Neural progenitor cell (in vitro differentiated cells): ENCODE measurements at places on chromosomes 3 and 15. TPM values are rescaled to one million over a fixed set of nuclear protein-coding genes. Genes with fewer than 3 reads are reported as not detected.

DNA sequence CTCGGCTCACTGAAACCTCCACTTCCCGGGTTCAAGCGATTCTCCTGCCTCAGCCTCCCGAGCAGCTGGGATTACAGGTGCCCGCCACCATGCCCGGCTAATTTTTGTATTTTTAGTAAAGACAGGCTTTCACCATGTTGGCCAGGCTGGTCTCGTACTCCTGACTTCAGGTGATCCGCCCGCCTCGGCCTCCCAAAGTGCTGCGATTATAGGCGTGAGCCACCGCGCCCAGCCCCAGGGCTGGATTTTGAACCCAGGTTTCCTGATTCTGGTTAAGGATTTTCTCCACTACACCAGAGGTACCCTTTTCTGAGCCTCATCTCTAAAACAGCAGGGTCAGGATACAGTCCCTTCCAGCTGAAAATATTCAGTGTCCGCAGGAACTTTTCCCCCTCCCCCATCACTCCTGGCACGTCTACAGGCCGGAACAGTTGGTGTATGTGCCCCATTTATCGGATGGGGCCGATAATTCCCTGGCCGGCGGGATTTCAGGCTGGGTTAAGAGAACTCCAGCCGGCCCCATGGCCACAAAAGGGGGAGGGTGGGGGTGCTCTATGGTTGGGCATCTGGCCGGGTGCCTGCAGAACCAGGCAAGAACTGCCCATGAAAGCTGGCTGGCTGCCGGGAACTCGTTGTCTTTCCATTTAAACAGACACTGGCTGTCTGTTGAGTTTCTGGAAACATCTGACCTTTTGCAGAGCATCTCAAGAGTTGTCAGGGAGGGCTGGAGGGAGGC is 26.8 kb upstream of the SEMA4B start:
- no peak for DNase-seq

- DNase-seq: no peak
These were observed 703.1 kb upstream of the CFAP20DC start for GRCh38 chr3:59752925-59753324.

- no peak for DNase-seq
These were observed 291.3 kb downstream of the OXSM start for GRCh38 chr3:26081166-26081565.

GRCh38 chr15:78956937-78957336 is 12.1 kb upstream of the CTSH start:
- no peak for DNase-seq

DNA sequence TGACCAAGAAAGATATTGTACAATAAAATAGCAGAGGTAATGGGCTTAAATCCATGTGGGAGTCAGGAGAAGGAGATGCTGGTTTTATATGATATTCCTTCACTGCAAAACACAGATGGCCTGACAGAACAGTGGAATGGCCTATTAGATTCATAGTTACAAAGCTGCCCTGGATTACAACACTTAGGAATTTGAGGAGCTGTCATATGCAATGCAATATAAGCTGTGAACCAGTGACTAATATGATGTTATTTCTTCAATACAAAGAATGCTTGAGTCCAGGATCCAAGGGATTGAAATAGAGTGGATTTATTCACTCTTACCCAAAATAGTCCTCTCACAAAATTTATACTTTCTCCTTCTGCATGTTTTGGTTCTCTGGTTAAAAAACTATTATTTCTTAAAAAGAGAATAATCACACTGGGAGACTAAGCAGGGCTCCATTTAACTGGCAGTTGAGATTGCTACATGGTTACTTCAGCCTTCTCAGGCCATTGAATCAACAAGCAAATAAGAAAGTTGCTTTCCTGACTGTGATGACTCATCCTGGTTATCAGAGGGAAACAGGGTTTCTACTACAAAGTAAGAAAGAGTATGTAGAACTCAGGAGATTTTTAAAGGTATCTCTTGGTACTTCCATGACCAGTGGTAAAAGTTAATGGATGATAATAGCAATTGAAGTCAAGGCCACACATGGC is 79.8 kb upstream of the ZPLD1 start:
- DNase-seq: no peak

DNA sequence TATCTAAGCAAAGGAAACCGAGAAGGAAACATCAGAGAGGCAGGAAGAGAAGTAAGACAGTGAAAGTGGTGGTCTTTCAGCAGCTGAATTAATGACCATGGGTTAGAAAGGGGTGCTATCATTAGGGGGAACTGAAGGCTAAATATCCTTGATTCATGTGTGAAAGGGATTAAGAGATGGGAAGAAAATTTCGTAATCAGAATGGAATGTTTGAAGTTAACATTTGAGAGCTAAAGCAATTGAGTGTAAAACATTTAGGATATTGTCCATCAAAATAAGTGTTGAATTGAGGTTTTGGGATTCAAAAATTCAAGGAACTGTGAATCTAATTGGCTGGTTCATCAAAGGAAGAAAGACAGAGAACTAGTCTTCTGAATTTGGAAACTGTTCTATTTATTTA is 4.1 kb upstream of the ECT2 start:
- no peak for DNase-seq

DNA sequence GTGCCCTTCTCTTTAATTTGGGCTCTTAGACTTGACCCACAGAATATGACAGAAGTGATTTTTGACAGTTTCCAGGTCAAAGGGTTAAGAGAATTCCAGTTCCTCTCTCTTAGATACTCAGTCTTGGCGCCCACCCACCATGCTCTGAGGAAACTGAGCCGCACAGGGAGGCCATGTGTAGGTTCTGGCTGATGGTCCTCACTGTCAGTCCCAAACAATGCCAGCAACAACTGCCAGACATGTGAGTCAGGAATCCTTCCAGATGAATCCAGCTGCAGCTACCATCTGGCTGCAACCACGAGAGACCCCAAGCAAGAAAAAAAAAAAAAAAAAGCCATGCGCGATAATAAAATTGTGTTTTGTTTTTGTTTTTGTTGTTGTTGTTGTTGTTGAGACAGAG is 326.6 kb downstream of the MAGI1 start:
- no peak for DNase-seq

GRCh38 chr3:71225002-71225684 is 358.4 kb downstream of the FOXP1 start:
- no peak for DNase-seq

DNA sequence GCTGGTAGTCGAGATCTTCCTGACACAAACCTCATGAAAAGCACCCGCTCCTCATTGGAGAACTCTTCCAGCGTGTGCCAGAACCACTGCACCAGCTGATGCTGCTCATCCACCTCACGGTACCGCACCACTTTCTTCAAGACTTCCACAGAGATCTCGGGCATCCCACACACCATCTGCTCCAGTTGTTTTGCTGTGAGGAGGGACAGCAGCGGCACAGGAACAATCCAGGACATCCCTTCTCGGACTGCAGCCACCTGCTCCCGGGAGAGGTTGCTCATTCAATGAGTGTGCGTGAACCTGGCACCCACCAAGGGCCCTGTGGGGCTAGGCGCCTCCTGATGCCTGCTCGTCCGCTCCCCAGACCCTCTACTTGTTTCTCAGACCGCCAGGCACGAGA is 15.1 kb downstream of the FBXL22 start:
- DNase-seq: no peak

- no peak for DNase-seq
These were observed 99.1 kb upstream of the ARHGEF3 start for GRCh38 chr3:56900801-56901200.

- DNase-seq: peak; percentile 93
These were observed 77.8 kb upstream of the HES1 start for GRCh38 chr3:194058189-194058571.

DNA sequence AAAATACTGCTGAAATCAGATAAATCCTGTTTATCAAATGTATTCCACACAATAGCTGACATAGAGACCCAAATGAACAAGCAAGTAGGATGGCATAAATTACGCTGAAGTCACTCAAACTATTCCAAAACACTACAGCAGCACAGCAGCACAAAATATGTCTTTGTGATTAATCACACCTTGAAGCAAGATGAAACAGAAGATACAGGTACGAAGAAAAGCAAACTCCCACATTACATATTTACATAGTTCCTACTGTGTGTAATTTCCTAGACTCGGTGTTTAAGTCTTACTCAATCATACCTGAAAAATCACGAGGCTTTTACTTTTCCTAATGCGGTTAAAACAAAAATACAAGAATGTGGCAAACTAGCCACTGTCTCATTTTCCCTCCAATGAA is 38.3 kb downstream of the CHSY1 start:
- no peak for DNase-seq

DNA sequence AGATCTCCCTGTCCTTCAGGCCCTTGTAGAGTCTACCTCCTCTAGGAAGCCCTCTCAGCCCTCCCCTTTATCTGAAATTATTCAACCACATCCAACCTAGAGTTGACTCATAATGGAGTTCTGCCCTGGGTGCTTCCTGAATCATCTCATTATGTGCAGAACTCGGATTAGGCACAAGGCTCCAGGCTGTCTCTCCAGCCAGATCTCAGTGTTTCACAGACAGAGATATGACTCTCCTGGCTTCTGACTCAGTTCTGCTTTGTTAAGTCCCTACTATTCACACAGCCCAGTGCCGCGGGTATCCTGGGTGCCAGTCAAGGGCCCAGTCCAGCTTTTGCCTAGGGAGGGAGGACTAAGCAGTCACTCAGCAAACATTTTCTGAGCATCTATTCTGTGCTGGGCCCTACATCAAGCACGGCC is 9.3 kb downstream of the STRA6 start:
- DNase-seq: no peak

GRCh38 chr3:48820612-48821324 is 26.9 kb downstream of the PRKAR2A start:
- DNase-seq: no peak

DNA sequence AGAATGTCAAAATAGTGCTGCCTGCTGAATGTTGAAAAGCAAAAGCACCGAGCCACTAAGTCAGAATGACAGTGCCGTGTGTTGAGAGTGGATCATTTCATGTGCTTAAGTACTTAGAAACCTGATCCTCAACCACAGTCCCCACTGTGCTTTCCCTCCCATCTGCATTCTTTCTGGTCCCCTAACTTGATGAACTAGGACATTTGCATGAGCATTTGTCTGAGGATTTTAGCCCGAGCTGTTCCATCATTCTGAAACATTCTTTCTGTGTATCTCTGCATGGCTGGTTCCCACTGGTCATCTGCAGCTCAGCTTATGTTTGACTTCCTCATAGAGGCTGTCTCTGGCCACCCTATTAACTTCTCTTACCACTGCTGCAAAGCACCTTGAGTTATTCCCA is 42.0 kb downstream of the SST start:
- peak; percentile 83 for DNase-seq

- DNase-seq: no peak
These were observed 33.7 kb downstream of the ZBTB11 start for GRCh38 chr3:101643009-101643844.

- DNase-seq: no peak
These were observed 317.3 kb downstream of the ZNF385D start for GRCh38 chr3:21433751-21434150.

GRCh38 chr15:25178835-25179672 is 224.3 kb downstream of the SNRPN start:
- DNase-seq: no peak

DNA sequence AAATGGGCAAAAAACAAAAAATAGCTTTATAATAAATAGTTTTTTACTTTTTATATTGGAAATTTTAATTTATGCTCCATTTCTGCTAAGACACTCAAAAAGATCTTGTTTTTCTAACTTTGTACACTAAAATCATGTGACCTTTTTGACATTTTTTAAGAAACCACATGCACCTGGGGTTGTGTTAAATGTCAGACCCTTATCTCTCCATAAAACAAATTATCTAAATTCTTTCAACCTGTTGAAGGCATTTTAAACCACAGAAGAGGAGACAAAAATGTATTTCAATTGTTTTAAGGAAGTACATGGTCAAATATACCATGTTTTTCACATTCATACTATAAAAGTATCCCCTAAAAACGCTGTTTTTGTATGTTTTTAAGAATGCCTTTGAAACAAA is 29.2 kb downstream of the IFT80 start:
- DNase-seq: no peak

The CDHR4 gene
- total RNA-seq: 0.12 TPM in 1 of 2 replicates, not detected in the other

The BOC gene
- 35.2 and 57.3 TPM in 2 replicates for total RNA-seq

The LRRIQ4 gene
- total RNA-seq: not detected in 2 replicates

The HTD2 gene
- total RNA-seq: 14.0 and 29.5 TPM in 2 replicates

The LSMEM2 gene
- 0.37 TPM in 1 of 2 replicates, not detected in the other for total RNA-seq

The TMEM212 gene
- not detected in 2 replicates for total RNA-seq

The ANKRD63 gene
- total RNA-seq: not detected in 2 replicates
